Left renal cortex interstitium (tissue), 4 donors: ENCODE measurements at places on chromosomes 2 and 18. TPM values are rescaled to one million over a fixed set of nuclear protein-coding genes. Genes with fewer than 3 reads are reported as not detected.

DNA sequence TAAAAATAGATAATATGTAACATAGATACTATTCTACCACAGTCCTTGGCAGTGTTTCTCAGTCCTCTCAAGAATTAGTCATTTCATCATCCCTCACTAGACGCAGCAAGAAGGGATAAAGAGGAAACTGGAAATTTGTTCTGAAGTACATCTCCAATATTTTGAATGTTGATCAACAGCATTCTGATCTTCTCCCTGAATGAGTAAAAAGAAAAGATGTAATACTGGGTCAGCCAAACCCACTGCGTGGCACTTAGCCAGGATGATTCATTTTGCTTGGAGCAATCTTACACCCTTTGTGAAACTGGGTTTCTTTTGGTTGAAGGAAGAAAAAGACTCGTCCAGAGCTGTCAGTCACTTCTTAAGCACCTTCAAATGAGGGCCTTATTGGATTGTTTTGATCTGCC lies 54.1 kb downstream of the TAF1B start:
- DNase-seq: no peak

- no peak for DNase-seq
Measured at GRCh38 chr2:10550206-10551001, 102.3 kb upstream of the ODC1 start.

DNA sequence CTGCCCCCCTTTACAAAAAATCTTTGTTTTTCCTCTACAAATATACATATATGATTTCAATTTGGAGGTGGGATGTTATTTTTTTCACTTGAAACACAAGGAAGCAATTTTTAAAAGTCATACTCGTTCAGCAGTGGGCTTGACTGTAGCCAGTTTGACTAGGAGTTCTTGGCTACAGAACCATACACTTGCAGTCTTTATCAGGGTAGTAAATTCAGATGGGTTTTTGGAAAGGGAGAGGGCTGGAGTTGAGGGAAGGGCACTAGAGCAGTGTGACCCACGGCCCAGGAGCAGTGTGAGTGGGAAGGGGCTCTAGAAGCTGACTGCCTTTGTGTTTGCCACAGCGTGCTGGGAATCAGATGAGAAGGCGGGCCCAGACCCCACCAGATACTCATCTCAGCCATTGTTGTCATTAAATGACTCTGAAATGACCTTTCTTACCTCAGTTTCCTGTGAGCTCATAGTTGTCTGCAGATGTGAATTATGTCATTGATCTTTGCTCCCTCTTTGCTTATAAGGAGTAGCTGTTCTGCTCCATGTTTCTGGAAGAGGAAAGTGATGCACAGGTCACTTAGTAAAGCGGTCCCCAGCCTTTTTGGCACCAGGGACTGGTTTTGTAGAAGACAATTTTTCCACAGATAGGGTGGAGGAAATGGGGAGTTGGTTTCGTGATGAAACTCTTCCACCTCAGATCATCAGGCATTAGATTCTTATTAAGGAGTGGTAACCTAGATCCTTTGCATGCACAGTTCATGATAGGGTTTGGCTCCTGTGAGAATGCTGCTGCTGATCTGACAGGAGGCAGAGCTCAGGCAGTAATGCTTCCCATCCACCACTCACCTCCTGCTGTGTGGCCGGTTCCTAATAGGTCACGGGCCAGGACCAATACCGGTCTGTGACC lies 116.8 kb downstream of the SPTBN1 start:
- no peak for DNase-seq

DNA sequence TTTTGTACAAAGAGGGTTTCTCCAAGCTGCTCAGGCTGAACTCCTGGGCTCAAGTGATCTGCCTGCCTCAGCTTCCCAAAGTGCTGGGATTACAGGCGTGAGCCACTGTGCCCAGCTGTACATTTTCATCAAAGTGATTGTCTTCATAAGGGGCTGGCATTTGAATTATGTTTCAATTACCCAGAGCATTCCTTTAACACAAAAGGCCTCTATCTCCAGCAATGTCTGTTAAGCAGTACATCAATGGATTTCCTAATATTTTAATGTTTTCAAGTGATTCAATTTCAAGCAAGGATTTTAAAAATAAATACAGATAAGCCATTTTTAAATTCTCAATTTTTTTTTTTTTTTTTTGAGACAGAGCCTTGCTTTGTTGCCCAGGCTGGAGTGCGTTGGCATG lies 50.9 kb upstream of the AP1S3 start:
- no peak for DNase-seq

The LRATD1 gene
- polyA plus RNA-seq: 20.3 TPM

The ICOS gene
- polyA plus RNA-seq: not detected

- DNase-seq: no peak
Measured at GRCh38 chr18:25831301-25831701, 259.1 kb downstream of the SS18 start.

The DQX1 gene
- polyA plus RNA-seq: 0.34 TPM

DNA sequence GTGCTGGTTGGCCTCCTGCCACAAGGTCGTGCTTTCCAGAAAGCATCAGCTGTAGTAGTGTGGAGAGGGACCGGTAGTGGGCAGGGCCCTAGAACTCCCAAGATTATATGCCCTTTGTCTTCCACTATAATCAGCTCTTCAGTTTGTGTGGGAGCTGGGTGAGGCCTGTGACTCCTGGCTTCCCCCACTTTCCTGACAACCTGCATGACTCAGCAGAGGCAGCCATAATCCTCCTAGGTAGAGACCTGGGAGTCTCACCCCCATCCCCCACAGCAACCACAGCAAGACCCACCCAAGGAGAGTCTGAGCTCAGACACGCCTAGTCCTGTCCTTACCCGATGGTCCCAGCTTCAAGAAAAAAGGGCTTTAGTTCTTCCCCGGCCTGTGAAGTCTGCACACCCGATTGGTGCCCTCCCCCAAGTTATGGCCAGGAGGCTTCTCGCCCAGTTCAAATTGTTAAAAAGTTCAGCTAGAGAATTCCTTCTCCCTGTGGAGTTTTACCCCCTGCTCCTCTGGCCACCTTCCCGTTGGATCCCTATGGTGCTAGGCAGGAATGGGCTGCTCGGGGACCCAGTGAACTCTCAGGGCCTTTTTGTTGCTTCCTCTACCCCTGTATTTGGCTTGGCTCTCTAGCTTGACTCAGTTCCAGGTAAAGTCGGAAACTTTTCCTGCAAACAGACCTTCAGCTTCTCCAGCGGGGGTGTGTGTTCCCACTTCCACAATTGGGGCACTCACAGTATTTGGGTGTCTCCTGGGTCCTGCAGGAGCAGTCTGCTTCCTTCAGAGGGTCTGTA lies 57.8 kb upstream of the FAM237A start:
- DNase-seq: no peak

GRCh38 chr18:76765649-76766048 lies 56.7 kb upstream of the ZNF236 start:
- DNase-seq: no peak

The PDE1A gene
- polyA plus RNA-seq: 16.9 TPM

DNA sequence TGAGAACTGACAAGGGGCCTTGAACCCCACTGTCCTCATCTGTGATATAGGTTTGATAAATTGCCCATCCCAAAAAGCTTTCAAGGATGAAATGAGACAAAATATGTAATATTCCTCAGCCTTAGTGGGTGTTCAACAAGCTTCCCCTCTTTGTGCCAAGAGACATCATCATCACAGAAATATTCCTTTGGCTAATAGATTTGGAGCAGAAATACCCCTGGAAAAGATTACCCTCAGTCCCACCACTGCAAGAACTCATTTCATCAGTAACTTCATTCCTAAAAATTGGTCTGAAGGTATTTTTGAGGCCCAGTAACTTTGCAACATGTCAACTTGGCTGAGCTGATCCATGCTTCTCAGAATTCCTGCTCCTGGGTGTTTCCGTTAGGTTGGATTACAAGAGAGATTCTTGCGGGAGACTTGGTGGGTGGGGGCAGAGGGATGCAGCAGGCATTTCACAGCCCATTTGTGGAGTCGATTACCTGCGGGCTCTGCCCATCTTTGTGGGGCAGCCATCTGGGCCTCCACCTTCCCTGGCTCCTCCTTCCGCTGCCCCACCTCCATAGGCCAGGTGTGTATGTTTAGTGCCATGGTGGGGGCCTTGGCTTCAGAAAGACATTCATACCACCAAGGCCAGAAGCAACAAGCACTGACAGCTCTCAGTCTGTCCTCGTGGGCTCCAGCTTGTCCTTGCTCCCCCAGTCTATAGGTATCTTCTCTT lies 263.9 kb downstream of the GLI2 start:
- no peak for DNase-seq

DNA sequence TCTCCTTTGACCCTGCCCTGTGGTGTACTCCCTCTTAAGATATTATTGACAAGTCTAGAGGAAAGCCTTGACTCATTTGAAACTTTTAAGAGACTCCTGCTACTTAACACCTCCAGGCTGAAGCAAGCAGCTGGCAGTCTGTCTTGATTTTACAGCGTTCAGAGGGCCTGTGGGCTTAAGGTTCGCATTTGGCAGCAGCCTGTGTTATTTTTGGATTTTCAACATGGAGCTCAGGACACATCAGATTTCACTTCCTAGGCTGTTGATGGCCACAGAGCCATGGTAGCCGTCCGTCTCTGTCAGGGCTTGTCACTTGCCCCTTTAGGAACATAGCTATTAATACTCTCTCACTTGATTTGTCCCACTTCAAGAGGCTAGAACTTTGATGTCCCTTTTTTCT lies 73.6 kb downstream of the VWA3B start:
- no peak for DNase-seq

GRCh38 chr2:230794497-230794896 lies 70.2 kb upstream of the ITM2C start:
- no peak for DNase-seq

The DCDC2C gene
- polyA plus RNA-seq: 0.17 TPM

DNA sequence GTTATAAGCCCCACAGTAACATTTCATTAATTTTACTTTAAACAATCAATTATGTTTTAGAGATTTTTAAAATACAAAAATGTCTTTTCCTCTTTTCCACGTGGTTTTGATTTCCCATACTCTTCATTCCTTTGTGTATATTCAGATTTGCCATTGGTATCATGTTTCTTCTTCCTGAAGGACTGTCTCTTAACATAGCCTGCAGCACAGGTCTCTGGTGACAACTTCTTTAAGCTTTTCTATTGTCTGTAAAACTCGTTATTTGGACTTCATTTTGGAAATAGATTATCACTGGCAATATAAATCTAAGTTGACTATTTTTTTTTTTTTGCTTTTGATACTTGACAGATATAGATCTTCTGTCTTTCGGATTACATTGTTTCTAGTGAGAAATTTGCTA lies 115.2 kb upstream of the KLHL29 start:
- no peak for DNase-seq

GRCh38 chr2:79271456-79271855 lies 111.9 kb upstream of the REG3A start:
- no peak for DNase-seq

DNA sequence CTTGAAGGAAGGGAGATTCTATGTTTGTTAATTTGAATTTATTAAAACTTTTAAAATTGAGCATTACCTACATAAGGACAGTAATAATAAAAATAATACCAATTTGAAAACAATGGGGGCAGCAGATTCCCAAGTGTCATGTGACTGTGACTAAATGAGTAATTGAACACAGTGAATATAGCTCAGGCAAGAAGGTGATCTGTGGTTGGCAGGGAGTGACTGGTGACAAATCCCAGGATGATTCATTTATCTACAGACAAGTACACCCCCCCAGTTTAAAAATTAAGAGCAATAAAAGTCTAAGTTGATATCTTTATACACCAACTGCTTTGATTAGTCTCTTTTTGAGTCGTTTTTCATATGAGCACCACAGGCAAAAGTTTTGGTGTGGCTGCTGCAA lies 299.5 kb downstream of the ARHGAP15 start:
- no peak for DNase-seq

The LGALSL gene
- polyA plus RNA-seq: 42.2 TPM

The ANKRD53 gene
- polyA plus RNA-seq: 0.68 TPM

The MYO7B gene
- polyA plus RNA-seq: 14.2 TPM

DNA sequence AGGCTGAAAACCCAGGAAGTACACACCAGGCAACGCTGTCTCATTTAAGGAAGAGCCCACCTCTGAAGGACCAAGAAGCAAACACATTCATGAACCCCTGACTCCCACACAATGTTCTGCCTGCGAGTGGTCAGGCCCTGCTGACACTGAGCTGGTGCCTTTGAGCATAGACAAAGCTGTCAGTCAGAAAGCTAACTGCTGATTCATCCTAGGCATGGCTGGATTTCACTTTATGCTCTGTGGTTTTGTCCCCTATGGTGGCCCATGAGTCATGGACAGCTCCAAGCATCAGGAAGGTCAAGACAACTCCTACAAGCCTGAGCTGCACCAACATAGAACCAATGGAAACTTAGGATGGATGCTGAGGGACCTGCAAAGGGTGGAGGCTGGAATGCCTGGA lies 78.9 kb downstream of the UXS1 start:
- DNase-seq: no peak

DNA sequence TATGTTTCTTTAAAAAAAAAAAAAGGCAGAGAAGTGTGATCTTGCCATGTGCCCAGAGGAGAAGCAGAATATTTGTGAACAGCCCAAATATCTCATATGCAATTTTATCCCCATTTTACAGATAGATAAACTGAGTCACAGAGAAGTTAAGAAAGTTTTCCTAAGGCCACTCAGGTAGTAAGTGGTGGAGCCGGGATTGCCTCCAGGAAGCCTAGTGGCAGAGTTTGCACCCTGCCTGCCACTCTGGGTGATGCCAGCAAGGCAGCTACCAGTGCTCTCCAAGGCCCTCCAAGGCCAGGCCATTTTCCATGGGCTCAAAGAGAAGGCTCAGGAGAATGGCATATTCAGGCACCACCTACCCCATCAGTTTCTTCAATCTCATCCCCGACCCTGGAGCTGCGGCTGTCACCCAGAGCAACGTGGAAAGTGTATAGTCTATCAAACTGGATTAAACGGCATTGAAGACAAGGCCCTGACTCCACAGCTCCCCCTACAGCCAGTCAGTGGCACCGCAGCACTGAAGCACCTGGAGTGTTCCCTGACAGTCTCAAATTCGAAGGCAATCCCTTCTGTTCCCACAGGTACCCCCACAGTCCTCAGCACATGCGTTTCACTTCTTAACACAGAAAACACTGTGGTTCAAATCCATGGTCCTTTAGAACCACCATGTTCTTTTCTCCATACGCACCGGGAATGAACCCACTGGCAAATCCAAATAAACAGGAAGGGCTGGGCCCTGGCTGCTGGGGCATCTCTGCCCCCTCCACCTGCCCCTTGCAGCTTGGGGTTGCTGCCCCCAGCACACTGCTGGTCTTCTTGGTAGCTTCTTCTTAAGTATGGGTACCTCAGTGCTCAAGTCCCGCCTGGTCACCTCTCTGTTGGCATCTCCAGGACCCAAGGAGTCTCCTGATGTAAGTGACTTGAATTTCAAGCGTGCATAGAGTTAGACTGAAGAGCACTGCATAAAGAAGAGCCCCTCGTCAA lies 175.3 kb downstream of the INHBB start:
- DNase-seq: no peak

The ZAP70 gene
- polyA plus RNA-seq: 1.5 TPM

The SERTAD2 gene
- 23.7 TPM for polyA plus RNA-seq

GRCh38 chr2:109304731-109305470 lies 175.9 kb downstream of the SH3RF3 start:
- no peak for DNase-seq

- peak; percentile 21 for DNase-seq
Measured at GRCh38 chr18:54684784-54685183, 93.7 kb downstream of the DYNAP start.

The ZBTB7C gene
- polyA plus RNA-seq: 18.4 TPM

The RAB27B gene
- 5.3 TPM for polyA plus RNA-seq
